Activated CD4-positive, alpha-beta T cell treated with anti-CD3 and anti-CD28 coated beads, Interleukin-2, amount 50 U/mL, for 48 hours (primary cell): ENCODE measurements at places on chromosomes 6 and 20.

- DNase-seq: peak; percentile 72
These were observed 796 bp upstream of the RREB1 start for GRCh38 chr6:7106752-7107577.

- peak; percentile 5 for DNase-seq
These were observed 2.8 kb downstream of the SOX4 start for GRCh38 chr6:21596145-21596948.

- DNase-seq: no peak
These were observed 297.7 kb downstream of the DHX35 start for GRCh38 chr20:39259808-39260207.

- no peak for DNase-seq
These were observed 45.6 kb downstream of the EDN1 start for GRCh38 chr6:12335717-12336116.

DNA sequence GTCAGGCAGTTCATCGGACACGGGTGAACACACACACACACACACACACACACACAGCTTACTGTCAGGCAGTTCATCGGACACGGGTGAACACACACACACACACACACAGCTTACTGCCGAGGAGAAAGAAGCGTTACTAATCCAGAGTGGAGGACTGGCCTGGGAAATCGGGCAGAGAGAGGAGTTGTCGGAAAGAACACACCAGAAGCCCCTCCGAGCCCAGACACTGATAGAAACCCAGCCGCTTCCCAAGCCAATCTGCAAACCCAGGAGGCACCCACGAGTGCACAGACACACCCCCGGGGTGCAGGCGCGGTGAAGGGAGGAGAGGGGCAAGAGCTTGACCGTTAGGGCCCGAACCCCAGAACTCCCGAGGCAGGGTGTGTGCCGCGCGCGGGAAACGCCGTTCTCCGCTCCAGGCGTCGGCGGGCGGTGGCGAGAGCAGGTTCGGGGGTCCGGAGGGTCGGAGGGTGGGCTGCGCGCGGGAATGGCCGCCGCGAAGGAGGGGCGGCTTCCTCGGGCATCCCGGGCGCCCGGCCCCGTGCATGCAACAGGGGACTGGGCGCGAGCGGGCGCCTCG, 636 bp downstream of the ELOVL2 start:
- DNase-seq: no peak
